AG10803 (cell line): ENCODE measurements at places on chromosomes 3 and 15.

DNA sequence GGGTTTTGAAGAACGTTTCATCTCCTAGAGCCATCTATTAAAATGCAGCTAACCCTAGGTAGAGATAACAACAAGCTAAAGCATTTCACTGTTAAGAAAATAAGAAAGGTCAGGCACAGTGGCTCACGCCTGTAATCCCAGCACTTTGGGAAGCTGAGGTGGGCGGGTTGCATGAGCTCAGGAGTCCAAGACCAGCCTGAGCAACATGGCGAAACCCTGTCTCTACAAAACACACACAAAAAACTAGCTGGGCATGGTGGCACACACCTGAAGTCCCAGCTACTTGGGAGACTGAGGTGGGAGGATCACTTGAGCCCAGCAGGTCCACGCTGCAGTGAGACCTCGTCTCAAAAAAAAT, 5.4 kb upstream of the TBC1D5 start:
- DNase-seq = no peak

DNA sequence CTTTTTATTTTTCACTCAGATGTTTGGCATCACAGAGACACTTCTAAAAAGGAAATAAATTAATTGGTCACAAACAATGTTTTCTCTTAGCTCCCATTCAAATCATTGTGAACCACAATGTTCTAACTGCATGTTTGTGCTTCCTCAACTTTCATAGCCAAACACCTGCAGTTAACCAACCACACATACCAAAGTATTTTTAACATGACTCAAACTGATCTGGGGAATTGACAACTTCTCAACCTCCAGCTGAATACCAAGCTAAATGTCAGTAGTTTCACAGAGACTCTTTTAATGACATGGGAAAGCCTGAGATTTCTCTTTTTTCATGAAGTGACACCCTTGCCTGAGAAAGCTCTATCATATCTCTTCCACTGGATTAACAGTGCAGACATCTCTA, 217.9 kb upstream of the MME start:
- peak; percentile 89 for DNase-seq

DNA sequence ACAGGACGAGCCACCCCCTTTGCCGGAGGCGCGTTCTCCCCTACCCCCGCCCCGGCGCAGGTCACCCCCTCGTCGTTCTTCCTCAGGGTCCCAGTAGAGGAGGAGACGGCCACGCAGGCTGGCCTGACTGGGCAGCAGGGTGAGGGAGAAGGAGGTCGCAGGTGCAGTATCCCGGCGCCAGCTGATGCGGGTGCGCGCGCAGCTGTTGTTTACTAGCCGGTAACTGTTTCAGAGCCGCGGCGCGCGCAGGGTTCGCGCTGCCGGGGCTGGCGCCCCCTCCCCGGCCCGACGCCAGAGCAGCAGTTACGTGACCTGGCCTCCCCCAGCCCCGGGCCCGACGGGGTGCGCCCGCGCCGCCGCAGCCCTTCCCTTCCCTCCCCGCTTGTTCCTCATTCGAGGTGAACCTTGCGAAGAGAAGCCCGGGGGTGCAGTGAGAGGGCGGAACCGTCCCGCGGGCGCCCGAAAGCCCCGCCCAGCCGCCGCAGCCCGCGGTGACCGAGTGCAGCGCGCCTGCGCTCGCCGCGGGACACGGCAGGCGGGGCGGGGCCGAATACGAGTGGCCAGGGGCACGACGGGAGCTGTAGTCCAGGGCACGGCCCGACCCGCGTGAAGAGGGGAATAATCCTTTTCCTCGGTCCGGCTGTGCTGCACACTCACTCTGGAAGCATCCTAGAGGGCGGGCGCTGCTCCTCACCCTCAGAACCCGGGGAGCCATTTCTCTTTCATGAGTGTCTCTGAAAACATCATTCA, at the start of gene SLC12A6:
Gene SLC12A6 (minus strand): TSS at position 225 of the 750 bp plus-strand sequence. CDS start 1,101 bp downstream, outside the sequence.
- peak; percentile 88 for DNase-seq

GRCh38 chr3:142434503-142434902, 13.3 kb downstream of the XRN1 start:
- DNase-seq = no peak

DNA sequence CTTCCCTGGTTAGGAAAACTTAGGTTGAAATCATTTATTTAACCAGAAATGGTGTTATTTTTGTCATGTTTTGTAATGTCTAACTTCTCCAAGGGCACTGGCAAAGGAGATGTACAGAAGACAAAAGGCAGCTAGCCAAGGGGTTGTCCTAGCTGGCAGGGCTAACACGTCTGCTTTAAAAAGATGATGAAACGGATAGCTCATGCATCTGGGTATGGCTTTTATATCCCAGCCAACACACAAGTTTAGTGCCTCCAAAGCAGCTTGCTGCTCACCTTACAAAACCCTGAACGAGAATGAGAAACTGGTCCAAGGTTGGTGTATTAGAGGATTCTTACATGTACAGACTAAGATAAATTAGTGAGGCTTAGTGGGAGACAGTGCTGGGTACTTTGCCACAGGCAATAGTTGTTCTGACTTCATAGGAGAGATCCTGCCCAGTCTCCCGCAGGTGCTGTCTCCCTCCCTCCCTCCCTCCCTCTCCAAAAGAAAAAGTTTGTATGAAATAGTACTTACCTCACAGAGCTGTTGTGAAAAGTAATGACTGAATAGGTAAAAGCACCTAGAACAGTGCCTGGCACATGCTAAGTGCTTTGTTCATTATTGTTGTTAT, 47.8 kb downstream of the KCNMB2 start:
- DNase-seq = no peak
